Immature natural killer cell (primary cell): ENCODE measurements at places on chromosomes 6 and 20.

DNA sequence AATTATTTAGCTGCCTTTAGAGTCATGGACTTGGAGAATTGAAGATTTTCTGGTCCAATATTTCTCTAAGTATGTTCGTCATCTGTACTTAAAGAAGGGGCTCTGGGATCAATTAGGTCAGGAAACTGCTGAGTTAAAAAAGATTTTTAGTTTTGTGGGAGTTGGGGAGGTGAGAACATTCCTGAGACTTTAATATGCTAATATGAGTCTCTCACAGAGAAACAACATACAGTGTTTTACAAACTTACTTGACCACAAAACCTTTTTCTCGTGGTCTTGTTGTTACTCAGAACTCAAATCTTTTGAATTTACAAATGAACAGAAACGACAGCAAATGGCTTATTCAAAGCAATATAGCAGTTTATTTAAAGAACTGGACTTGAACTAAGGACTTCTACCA, 67.9 kb downstream of the LIN28B start:
- DNase-seq = no peak

- no peak for DNase-seq
These were observed 5.9 kb downstream of the MRPS10 start for GRCh38 chr6:42211726-42212125.

DNA sequence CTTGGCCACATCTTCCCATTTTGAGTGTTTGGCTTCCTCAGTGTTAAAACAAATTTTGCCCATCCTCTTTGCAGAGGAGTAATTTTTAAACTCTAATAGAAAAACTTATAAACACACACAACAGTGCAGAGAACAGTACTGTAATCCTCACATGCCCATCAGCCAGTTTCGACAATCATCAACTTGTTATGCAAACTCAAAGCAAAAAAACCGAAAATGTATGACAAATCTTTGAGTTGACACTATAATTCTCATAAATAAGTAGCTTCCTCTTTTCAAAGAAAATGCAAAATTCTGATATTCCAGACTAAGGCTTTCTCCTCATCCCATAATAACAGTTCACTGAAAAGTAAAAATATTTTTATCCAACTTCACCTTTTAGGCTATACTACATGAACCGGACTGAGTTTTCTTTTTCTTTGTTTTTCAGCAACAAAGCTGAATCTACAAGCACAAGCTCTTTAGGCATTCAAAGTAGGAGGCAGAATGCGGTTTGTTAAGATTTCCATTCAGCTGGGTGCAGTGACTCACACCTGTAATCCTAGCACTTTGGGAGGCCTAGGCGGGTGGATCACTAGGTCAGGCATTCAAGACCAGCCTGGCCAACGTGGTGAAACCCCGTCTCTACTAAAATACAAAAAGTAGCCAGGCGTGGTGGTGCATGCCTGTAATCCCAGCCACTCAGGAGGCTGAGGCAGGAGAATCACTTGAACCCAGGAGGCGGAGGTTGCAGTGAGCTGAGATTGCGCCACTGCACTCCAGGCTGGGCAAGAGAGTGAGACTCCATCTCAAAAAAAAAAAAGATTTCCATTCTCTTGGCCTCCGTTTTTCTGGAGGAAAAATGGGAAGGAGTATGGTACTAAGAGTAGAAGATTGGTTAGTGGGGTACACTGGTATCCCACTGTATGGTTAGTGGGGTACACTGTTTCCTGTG, 74.8 kb downstream of the GCNT2 start:
- DNase-seq = no peak

- DNase-seq = no peak
These were observed 3.3 kb downstream of the ADGRB3 start for GRCh38 chr6:68638230-68638900.

GRCh38 chr6:105501246-105501645, 98.4 kb upstream of the PREP start:
- DNase-seq = no peak

- DNase-seq = peak; percentile 83
These were observed 42.3 kb downstream of the HIVEP2 start for GRCh38 chr6:142902636-142903053.

GRCh38 chr6:37272834-37273566, 15.1 kb upstream of the TMEM217 start:
- DNase-seq = no peak

- DNase-seq = no peak
These were observed 30.7 kb downstream of the KCNK5 start for GRCh38 chr6:39198528-39198927.

DNA sequence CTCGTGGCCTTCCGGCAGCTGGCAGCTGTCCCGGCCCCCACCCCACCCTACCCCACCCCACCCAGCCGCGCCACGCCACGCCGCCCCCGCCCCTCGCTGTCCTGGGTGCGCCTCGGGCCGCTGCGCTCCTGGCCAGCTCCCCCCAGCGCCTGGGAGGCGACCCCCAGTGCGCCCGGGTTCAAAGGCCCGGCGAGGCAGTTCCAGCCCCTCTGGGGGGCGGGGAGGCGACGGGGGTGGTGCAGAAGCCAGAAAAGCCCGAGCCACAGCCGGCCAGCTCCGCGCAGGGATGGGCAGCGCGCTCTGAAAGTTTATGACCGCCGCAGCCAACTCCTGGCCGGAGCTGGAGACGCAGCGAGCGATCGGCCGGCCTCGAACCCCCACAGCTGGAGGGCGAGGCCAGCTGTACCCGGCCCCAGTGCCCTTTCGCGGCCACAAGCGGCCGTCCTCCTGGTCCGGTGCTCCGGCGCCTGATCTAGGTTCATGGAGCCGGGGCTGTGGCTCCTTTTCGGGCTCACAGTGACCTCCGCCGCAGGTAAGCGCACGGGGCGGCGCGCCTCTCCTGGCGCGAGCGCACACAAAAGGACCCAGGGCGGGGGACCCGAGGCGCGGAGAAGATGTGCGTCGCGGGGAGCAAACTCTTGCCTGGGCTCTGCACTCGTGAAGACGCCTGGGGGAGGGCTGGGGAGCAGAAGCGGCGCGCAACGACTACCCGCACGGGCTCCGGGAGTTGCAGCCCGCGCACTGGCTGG, at the start of gene EDN3:
Gene EDN3 (plus strand): TSS at position 279 of the 749 bp plus-strand sequence. CDS start 202 bp downstream, at position 481.
- no peak for DNase-seq

DNA sequence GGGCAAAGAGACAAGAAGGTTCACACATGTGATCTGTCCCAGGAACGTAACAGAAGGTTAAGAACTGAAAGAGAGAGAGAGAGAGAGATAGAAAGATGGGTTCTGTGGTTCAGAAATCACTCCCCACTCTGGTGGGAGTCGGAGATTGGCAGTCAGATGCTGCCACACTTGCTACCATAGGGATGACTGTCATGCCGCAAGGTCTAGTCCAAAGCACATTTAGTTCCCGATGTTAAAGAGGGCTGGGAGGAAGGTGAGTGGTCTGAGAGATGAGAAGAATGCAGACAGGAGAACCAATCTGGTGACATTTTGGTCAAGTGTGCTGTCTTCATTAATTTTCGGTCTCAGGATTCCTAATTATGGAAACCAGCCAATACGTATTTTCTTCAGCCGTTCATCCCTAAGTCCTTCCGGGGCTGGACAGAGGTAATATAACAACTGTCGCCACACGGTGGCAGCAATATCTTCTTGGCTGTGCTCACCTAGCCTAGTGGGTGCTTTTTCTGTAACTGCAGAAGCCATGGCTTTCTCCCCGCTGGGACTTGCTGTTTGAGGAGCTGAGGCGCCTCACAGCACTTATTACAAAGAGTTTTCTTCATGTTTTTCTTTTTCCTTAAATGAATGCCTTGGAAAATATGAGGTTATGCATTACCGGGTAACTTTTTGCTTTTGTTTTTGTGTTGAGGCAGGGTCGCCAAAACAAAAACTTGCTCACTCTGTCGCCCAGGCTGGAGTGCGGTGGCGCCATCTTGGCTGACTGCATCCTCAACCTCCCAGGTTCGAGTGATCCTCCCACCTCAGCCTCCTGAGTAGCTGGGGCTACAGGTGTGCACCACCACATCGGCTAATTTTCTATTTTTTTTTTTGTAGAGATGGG, 46.0 kb downstream of the SLC35D3 start:
- peak; percentile 50 for DNase-seq

- no peak for DNase-seq
These were observed 89.4 kb upstream of the PDE10A start for GRCh38 chr6:165752451-165752850.

GRCh38 chr6:151137542-151137941, 102.2 kb upstream of the AKAP12 start:
- DNase-seq = no peak

GRCh38 chr6:169139179-169139971, 114.3 kb downstream of the THBS2 start:
- no peak for DNase-seq
